ENCODE measurements at places on chromosomes 1 and 21.

GRCh38 chr1:219514728-219515127, 98.2 kb downstream of the ZC3H11B start:
- DNase-seq = no peak

DNA sequence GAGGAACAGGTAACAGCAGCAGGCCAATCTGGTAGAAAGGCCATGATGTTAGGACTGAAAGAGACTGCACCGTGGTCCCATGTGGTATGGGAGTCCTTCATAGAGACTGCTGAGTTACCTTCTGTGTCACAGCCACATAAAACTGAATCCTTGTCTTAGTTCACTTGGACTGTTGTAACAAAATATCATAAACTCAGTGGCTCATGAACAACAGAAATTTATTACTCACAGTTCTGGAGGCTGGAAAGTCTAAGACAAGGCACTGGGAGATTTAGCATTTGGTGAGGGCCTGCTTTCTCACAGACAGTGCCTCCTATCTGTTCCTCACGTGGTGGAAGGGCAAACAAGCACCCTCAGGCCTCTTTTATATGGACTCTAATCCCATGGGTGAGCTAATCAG, 67.5 kb downstream of the CD2 start:
- no peak for DNase-seq

DNA sequence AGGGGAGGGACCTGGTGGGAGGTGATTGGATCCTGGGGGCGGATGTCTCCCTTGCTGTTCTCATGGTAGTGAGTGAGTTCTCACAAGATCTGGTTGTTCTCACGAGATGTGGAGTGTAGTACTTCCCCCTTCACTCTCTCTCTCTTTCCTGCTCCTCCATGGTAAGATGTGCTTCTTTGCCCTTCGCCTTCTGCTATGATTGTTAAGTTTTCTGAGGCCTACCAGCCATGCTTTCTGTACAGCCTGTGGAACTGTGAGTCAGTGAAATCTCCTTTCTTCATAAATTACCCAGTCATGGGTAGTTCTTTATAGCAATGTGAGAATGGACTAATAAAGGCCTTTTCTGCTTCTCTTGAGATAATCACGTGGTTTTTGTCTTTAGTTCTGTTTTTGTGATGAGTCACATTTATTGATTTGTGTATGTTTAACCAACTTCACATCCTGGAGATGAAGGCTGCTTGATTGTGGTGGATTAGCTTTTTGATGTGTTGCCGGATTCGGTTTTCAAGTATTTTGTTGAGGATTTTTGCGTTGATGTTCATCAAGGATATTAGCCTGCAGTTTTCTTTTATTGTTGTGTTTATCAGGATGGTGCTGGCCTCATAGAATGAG, 45.5 kb downstream of the RABGAP1L start:
- DNase-seq = no peak

DNA sequence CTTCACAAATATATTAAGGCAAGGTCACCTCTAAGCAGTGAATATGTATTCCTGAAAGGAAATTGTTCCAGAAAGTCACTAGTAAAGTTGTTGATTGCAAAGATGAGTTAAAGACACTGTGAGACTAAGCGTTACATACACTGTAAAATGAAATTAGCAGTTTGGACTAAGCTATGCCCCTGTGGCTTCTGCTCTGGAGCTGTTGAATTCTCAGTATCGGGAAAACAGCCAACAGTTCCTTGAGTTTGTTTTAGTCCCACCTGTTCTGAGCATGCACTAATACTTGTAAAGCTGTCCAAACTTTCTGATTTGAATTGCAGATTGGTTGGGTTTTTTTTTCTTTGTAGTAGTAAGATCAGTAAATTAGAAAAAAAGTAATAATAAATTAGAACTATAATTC, 21.0 kb downstream of the ANGPTL1 start:
- no peak for DNase-seq

DNA sequence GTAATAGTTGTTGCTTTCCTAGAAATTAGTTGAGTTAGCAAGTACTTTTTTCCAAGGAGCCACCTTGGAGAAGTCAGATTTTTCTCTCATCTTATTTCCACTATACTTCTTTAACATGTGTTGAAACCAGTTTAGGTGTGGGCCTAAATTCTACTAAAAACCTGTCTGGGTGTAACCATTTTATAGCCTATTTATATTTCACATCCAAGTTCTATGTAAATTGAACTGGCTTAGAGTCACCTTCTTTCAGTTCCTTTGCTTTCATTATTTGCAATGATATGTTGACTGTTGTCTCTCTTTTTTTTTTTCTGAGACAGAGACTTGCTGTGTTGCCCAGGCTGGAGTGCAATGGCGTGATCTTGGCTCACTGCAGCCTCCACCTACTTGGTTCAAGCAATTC, 195.6 kb downstream of the CLEC20A start:
- DNase-seq = no peak

DNA sequence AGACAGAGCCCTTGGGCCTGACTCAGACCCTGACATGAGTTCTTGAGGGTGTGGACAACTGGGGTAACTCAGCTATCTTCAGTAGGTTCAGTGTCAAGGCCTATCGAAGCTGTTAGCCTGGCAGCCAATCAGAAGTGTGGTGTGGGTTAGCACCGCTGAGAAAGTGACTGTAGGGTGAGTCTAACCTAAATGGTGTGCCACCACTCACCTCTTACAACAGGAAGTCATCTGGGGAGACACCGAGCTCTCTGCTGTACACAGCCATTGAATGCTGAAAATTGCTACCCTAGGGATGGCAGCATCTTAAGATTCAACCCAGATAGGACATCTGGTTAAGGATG, 44.6 kb downstream of the RASSF5 start:
- no peak for DNase-seq

- peak; percentile 88 for DNase-seq
These were observed 59.4 kb upstream of the ASB17 start for GRCh38 chr1:75991497-75992114.

DNA sequence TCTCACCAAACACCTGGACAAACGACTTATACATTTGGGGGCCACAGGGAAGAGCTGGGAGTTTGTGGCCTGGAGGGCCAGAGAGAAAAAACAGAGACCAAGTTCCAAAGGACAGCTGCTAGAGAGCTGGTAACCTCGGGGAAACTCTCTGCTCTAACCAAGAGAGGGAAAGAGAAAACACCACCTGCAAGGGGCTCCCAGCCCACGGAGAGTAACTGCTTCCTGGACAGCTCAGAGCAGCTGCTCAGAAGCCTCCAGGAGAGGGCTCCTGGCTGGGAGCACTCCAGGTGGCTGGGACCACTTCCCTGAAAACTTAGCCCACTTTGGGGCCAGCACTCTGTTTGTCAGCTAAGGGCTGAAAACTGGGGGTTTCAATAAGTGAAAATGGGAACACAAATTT, 154.8 kb upstream of the GRIK3 start:
- no peak for DNase-seq

- DNase-seq = no peak
These were observed 829 bp downstream of the KCNE1 start for GRCh38 chr21:34511181-34511580.

- DNase-seq = no peak
These were observed 59.7 kb downstream of the INAVA start for GRCh38 chr1:200954434-200954833.

GRCh38 chr1:5988596-5989285, 3.5 kb downstream of the NPHP4 start:
- DNase-seq = no peak

- no peak for DNase-seq
These were observed 26.5 kb downstream of the BCL9 start for GRCh38 chr1:147567594-147568381.

DNA sequence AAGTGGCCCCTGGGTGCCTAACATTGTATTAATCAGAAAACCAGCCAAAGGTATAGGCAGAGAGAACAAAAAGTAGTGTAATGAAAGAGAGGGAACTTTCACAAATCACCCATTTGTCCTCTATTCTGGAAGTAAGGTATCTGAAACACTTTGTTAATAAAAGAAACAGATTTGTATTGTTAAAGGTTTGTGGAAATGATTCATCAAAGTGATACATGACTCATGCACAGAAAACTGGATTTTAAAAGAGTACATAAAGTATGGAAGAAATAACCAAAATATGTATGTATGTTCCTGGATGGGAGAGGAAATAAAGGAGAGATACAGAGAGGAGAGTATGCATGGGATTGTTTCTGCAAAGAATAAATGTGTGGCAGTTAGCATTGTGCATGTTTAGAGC, 126.8 kb downstream of the RGS21 start:
- no peak for DNase-seq

DNA sequence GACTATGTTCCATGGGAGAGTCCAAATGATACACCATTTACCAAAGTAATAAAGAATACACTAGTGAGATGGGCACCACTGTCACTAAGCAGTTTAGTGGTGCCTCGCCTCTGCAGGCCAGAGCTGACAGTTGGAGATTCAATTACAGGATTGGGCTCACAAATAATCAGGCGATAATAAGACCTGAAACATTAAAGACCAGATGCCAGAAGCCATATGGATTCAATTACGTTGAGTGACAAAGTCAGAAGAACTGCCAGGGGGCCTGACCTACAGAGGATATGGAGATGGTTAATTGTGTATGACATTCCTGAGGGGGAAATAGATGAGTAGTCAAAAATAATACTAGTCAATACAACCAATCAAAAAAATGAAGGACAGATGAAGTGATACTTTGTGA, 65.2 kb upstream of the ST6GALNAC5 start:
- DNase-seq = peak; percentile 93

- peak; percentile 56 for DNase-seq
These were observed 180.1 kb upstream of the ESRRG start for GRCh38 chr1:216903382-216903740.

DNA sequence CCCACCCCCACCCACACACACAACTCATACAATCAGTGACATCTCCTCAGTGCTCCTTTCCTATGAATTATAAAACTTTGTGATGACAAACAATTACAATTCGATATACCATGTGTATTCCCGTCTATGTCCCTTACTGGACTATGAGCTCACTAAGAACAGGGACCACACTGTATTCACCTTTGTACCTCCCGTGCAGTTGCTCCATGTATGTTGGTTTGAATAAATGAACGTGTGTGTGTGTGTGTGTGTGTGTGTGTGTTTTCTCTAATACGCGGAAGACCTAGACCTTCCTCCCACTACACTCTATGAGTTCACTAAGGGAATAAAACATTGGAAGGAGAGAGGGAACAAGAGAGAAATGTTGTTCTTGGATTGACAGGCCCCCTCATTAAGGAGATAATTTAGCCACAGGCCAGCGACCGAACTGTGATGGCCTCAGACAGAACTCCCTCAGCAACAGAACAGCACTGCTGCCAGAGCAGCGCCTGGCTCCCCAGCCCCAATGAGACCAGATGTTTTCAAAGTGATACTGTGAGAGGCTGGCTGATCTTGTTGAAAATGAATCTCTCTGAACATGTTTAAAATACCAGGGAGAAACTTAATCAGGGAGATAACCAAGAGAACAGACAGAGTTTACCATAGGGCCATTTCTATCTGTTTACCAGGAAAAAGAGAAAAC, 21.7 kb downstream of the BCAR3 start:
- no peak for DNase-seq

DNA sequence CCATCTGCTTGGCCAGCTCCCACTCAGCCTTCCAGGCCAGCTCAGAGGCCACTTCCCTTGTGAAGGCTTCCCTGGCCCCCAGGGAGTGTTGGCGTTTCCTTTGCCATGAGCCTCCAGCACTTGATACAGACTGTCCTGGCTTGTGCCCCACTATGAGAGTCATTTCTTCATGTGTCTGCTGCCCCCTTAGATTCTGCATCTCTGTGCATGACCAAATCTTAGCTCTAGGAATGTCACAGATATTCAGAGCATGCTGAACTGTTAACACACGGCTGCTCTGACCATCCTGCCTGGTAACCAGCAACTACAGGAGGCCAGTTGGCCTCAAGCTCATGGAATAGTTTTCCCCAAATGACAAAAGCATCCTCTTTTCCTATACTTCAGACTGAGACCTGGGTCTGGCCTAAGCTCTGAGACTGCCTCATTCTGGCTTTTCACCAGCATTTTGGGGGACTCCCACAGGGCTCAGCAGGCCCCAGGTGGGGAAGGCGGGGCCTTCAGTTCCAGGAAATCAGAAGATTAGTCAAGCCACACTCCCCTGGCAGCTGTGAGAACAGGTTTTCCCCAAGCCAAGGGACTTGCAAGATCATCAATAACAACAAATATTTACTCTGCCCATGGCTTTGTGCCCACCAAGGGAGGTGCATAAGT, 182.6 kb upstream of the EDN2 start:
- no peak for DNase-seq

GRCh38 chr1:186409091-186409490, 33.5 kb downstream of the ODR4 start:
- no peak for DNase-seq

DNA sequence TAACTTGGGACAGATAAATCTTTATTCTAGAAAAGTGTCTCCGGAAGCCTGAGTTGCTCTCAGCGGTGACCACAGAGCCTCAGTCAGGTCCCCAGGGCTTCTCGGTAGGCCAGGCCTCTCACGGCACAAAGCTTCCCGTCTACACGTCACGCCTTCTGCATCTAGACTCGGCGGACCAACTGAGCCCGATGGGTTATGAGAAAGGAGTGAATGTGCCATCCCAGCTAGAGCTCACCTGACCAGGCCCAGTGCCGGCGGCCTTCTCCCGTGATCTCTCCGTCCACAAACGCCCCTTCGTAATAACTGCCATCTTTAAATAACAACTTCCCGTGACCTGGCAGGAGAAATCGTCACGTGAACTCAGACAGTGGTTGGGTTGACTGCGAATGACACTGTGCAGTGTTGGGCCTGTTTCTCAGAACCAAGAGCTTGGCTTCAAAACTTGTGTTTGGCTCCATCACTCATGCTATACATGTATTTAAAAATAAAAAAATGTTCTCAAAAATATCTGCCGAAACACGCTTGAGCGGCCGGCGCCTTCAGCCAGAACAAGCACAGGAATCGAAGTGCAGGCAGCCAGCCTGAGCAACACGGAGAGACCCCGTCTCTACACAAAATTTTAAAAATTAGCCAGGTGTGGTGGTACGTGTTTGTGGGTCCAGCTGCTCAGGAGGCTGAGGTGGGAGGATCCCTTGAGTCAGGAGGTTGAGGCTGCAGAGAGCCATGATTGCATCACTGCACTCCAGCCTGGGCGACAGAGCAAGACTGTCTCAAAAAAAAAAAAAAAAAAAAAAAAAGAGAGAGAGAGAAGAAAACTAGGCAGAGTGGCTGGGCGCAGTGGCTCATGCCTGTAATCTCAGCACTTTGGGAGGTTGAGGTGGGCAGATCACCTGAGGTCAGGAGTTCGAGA, 3.1 kb downstream of the MORN1 start:
- no peak for DNase-seq

DNA sequence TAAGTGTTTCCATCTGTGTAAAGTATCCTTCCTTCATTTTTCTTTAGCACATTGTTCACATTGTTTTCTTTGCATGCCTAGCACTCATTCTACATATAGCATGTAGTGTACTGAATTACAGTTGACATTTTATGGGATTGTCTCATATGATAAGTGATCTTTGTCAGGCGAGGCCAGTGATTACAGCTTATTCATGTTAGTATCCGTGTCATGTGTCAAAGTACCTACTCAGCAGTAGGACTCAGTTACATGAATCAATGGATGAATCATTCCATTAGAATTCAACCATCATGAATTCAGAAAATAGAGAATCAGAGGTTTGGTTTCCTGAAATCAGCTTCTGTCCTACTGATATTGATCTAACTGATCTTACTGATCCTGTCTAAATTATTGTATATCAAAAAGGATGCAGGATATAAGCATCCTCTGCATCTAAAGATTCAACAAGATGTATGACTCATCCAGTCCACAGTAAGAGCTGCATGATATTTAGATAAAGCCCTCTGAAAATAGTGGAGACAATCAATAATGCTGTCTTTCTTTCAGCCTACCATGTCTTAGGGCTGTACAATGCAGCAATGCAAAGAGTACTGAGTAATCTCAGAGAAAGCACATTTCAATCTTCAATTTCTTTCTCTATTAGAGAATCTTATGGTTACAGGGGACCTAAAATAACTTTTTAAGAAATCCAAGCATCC, 20.7 kb upstream of the HRNR start:
- no peak for DNase-seq
